ENCODE measurements at places on chromosomes 5 and 9. TPM values are rescaled to one million over a fixed set of nuclear protein-coding genes. Genes with fewer than 3 reads are reported as not detected.

DNA sequence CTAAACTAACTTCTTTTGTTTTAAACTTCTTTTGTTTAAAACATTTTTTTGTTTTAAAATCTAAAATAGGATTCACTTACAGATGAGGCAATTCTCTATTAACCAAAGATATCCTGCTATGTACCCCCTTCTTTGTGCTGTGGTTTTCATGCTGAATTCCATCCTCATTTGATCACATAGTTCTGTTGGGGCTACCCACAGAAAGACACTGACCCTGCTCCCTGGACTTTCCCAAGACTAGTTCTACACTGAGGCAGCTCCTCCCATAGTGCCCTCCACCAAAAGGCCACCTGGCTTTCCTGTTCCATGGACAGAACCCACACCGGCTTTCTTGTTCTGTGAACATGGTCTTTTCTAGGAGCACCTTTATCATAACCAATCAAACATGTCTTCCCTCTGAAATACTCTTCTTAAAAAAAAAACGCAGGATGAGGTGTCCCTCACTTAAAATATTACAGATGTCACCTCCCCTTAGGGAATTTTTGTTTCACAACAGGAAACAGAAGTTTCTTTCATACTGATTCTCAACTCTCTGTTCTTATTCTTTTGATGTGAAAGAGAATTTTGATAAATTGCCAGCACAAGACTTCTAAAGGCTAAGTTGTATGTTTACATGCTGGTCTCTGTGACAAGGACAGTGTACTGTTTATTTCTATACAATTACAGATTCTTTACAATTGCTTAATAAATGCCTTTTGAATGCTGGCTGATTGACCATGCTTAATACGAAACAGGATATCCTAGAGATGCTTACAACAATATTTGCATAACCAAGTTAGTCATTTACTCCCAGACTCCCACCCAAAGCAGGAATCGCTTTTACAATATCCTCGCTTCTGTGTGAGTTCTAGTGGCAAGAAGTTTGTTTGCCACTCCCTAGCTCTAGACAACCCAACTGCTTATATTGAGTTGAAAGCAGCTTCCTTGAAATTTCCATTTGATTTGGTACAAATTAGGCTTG lies 300.4 kb downstream of the DTWD2 start:
- DNase-seq, result no peak
- no peaks in the 10 kb centered on the region for H3K36me3 ChIP-seq

DNA sequence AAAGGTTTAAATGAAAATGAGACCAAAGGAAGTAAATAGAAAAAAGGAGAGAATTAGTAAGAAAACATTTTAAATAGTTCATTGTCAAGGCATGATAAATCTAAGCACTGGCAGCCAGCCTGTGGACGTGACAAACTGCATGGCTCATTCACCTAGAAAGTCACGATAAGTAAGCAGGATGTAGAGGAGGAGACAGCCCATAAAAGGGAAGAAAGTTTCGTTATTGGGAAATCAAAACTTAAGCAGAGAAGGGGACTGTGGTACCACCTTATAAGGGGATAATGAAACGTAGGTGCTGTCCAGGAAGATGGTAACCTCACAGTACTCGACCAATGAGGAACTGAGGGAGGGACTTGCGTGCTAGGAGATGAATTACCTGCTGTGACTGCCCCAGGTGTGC lies 494.5 kb upstream of the GRAMD2B start:
- H3K4me3 ChIP-seq, result no peak overlapping the region
- H3K36me3 ChIP-seq, result no peaks in the 10 kb centered on the region
- no peak overlapping the region for H3K27ac ChIP-seq

- no peak overlapping the region for H3K27ac ChIP-seq
- no peaks in the 10 kb centered on the region for H3K36me3 ChIP-seq
- H3K4me3 ChIP-seq, result no peak overlapping the region
- DNase-seq, result no peak
These were observed 43.2 kb downstream of the RGMB start for GRCh38 chr5:98816582-98817222.

GRCh38 chr5:73859696-73860095 lies 233.7 kb downstream of the ARHGEF28 start:
- no peak overlapping the region for H3K4me3 ChIP-seq
- no peak overlapping the region for H3K27ac ChIP-seq
- H3K4me1 ChIP-seq, result no peaks in the 10 kb centered on the region
- H3K27me3 ChIP-seq, result no peaks in the 10 kb centered on the region

GRCh38 chr5:150404941-150405816 lies 7.5 kb downstream of the CD74 start:
- H3K27ac ChIP-seq, result no peak overlapping the region
- no peak overlapping the region for H3K4me3 ChIP-seq
- no peak for DNase-seq
- H3K27me3 ChIP-seq, result no peaks in the 10 kb centered on the region
- peaks cover 7% of the 10 kb centered on the region for H3K4me1 ChIP-seq
- peaks cover 8% of the 10 kb centered on the region for H3K36me3 ChIP-seq

GRCh38 chr5:62042007-62042406 lies 264.0 kb upstream of the KIF2A start:
- H3K27me3 ChIP-seq, result no peaks in the 10 kb centered on the region
- H3K4me1 ChIP-seq, result peaks cover 22% of the 10 kb centered on the region
- no peaks in the 10 kb centered on the region for H3K36me3 ChIP-seq
- DNase-seq, result no peak

- H3K36me3 ChIP-seq, result no peaks in the 10 kb centered on the region
- H3K27ac ChIP-seq, result no peak overlapping the region
- H3K4me3 ChIP-seq, result no peak overlapping the region
- H3K4me1 ChIP-seq, result no peaks in the 10 kb centered on the region
- no peaks in the 10 kb centered on the region for H3K27me3 ChIP-seq
These were observed 287.8 kb upstream of the ISL1 start for GRCh38 chr5:51095486-51095885.

Gene SPRY4
- 80.0 TPM for polyA plus RNA-seq

- DNase-seq, result no peak
- H3K27me3 ChIP-seq, result no peaks in the 10 kb centered on the region
- H3K4me1 ChIP-seq, result no peaks in the 10 kb centered on the region
- no peaks in the 10 kb centered on the region for H3K36me3 ChIP-seq
- H3K27ac ChIP-seq, result no peak overlapping the region
- no peak overlapping the region for H3K4me3 ChIP-seq
These were observed 55.2 kb downstream of the CFAP77 start for GRCh38 chr9:132465131-132465635.

GRCh38 chr5:179280095-179280490 lies 65.2 kb downstream of the ADAMTS2 start:
- H3K4me3 ChIP-seq, result no peak overlapping the region
- H3K27me3 ChIP-seq, result no peaks in the 10 kb centered on the region
- no peaks in the 10 kb centered on the region for H3K36me3 ChIP-seq
- H3K4me1 ChIP-seq, result no peaks in the 10 kb centered on the region
- DNase-seq, result no peak

Gene SPAAR
- polyA plus RNA-seq, result 0.33 TPM

- H3K4me1 ChIP-seq, result 0 out of 2 replicates have a peak, but pooled peaks cover 2% of the 10 kb centered on the region
- no peak overlapping the region for H3K4me3 ChIP-seq
- no peaks in the 10 kb centered on the region for H3K27me3 ChIP-seq
These were observed 8.4 kb upstream of the RUSC2 start for GRCh38 chr9:35481347-35481975.

Gene RASEF
- 1.2 TPM for polyA plus RNA-seq

- no peak for DNase-seq
- no peak overlapping the region for H3K4me3 ChIP-seq
- H3K4me1 ChIP-seq, result peaks cover 7% of the 10 kb centered on the region
These were observed 51.0 kb downstream of the IRF1 start for GRCh38 chr5:132439521-132440089.

GRCh38 chr5:142657446-142657845 lies 28.4 kb downstream of the FGF1 start:
- no peak overlapping the region for H3K27ac ChIP-seq
- no peaks in the 10 kb centered on the region for H3K27me3 ChIP-seq
- H3K4me1 ChIP-seq, result no peaks in the 10 kb centered on the region
- DNase-seq, result no peak

- H3K4me3 ChIP-seq, result no peak overlapping the region
- peaks cover 11% of the 10 kb centered on the region for H3K36me3 ChIP-seq
- no peak for DNase-seq
- no peak overlapping the region for H3K27ac ChIP-seq
- no peaks in the 10 kb centered on the region for H3K27me3 ChIP-seq
These were observed 13.2 kb downstream of the PHF19 start for GRCh38 chr9:120863833-120864232.
